ENCODE measurements at places on chromosomes 1 and 21.

DNA sequence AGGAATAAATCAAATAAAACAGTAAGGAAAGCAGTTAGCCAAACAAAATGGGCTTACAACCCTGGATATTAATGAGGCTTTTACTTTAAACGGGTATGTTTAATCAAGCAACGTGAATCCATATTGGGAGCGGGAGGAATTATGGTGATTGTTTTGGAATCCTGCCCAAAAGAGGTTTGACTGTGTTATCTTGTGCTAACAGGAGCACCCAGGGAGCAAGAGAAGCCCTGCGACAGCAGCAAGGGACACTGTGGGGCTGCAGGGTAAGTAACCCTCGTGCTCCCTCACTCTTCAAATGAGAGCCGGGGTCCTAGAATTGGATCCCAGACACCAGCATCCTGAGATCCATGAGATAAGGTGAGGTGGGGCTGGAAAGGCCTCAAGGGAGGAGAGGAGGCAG is 72.6 kb upstream of the PGBD5 start:
- no peak for DNase-seq

GRCh38 chr21:31774031-31774430 is 42.1 kb upstream of the SCAF4 start:
- DNase-seq = no peak

DNA sequence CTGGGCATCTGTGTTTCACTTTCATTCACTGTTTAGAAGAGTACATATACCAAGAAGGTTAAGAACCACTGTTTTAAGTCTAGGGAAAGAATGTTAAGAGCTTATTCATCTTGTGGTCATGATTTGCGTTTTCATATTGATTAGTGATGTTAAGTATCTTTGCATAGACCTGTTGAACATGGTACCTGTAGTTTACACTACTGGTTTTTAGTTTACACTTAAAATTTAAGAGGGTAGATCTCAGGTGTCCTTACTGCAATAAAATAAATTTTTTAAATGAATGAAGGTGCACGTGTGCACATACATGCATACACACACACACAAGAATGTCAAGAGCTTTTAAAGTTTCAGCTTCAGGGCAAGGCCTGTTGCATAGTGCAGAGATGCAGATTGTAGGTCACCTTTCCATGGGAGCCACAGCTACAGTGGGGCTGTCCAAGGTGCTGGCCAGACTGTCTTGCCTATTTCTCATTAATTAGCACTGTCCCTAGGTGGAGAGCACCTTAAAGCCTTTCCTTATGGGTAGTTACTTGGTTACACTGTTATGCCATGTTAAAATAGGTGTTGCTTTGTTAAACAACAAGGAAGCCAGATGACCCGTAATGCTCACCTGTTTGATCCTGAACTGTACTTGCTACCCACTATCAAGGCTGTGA is 543.0 kb upstream of the DAB1 start:
- DNase-seq = peak; percentile 14

- no peak for DNase-seq
These were observed 328.2 kb downstream of the RWDD3 start for GRCh38 chr1:95562230-95562629.

DNA sequence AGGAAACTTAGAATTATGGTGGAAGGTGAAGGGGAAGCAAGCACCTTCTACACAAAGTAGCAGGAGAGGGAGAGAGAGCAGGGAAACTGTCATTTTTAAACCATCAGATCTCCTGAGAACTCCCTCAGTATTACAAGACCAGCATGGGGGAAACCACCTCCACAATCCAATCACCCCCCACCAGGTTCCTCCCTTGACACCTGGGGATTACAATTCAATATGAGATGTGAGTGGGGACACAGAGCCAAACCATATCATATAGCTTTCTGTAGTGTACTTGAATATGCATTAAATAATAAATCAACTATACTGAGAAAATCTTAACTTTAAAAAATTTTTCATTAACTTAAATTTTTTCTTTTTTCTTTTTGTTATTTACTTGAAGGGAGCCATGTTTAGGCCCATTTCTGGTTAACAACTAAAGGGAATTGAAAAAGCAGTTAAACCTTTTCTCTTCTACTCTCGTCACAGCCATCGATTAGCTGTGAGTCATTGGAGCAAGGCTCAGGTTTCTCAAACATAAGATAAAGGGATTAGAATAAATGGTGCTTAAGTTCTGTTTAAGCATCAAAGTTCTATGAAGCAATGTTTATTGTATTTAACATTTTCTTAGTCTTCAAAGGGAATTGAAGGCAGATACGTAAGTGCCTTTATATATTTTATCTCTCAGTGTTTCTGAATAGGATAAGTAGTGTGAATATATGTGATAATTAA is 72.2 kb upstream of the DPT start:
- no peak for DNase-seq

- DNase-seq = no peak
These were observed 483.6 kb upstream of the RGS18 start for GRCh38 chr1:191674626-191675179.

DNA sequence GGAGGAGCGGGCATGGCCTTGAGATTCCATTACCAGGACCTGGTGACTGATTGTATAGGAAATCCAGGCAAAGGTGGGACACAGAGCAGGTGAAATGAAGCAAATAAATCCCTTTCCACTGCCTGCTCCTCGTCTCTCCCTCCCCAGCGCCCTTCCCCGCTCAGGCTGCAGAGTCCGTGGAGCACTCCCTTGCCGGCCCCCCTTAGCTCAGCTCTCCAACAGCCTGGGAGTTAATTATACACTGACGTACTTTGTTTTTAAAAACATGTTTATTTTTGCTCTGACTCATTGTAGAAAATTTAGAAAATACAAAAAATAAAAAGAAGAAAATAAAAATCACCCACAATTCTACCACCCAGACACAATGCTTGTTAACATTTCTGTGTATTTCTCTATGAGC is 61.7 kb downstream of the LGR6 start:
- DNase-seq = no peak

- peak; percentile 64 for DNase-seq
These were observed 35.7 kb upstream of the MTR start for GRCh38 chr1:236759252-236759859.

DNA sequence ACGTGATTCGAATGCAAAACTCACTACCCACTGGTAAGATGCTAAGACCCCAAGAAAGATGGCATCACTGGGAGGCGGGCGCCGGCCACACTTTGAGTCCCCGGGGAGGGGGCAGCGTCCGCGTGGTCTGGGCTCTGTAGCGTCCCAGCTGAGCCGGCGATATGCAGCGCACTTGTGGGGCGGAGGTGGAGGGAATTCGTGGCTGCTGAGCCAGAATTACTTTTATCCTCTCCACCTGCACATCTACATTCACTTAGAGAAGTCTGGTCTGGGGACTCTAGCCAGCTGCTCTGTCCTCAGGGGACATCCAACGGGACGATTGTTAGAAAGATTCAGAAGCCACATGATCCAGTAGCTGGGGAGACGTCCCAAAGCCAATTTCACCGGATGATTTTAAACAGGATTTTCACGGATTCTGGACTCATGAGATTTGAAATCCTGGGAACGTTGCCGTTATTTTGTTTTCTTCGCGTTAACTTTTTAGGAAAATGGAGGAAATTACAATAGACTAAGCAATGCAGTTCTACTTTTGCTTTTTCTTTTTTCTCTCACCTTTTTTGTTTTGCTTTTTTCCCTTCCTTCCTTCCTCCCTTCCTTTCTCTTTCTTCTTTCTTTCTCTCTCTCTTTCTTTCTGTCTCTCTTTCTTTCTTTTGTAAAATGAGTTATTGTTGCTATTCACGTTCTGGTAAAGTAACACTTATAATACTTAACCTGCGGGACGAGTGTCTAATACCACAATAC is 1.3 kb downstream of the JAM2 start:
- DNase-seq = no peak

- DNase-seq = no peak
These were observed 46.6 kb downstream of the TENT5C start for GRCh38 chr1:117652421-117652820.

GRCh38 chr1:221823561-221823960 is 81.7 kb upstream of the DUSP10 start:
- DNase-seq = no peak

- DNase-seq = peak; percentile 97
These were observed 2.4 kb downstream of the ATP8B2 start for GRCh38 chr1:154327466-154328317.

DNA sequence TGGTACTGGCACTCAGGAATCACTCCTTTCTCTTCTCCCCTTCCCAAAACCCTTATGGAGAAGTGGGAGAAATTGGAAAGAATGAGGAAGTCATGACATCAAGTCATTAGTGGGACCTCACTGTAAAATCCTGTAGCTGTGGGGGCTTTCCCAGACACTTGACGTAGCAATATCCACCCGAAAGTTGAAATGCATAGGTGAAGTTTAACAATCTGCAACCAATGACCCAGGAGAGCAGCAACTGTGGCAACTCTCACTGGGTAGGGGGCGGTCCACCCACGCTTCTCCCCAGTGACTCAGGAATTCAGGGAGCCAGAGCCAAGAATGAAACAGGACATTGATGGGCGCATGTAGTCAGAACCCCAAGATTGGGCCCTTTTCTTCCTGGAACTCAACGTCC is 27.0 kb downstream of the ABCA4 start:
- no peak for DNase-seq

GRCh38 chr1:226609836-226610455 is 61.4 kb downstream of the STUM start:
- peak; percentile 37 for DNase-seq

DNA sequence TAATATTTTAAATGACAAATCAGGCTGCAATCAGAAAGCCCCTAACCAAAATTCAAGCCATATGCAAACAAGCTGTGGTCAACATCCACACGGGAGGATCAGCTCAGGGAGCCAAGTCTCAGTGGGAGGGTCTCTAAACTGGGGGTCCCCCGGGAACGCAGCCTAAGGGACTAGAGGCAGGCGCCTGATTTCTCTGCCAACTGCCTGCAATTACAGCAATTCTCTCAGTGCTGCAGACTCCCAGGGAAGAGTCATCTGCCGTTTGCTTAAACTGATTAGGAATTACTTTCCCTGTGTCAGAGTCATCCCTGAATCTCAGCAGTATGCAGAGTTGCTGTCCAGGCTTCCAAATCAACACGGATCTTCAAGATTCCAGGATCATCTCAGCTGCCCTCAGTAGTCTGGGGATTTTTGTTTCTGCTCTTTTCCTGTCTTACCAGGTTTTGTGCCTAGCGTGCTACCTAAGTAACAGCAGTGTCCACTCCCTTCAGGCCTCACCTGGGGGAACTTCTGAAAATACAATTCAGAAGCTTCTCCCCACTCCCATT is 247.8 kb downstream of the RRAGC start:
- no peak for DNase-seq

DNA sequence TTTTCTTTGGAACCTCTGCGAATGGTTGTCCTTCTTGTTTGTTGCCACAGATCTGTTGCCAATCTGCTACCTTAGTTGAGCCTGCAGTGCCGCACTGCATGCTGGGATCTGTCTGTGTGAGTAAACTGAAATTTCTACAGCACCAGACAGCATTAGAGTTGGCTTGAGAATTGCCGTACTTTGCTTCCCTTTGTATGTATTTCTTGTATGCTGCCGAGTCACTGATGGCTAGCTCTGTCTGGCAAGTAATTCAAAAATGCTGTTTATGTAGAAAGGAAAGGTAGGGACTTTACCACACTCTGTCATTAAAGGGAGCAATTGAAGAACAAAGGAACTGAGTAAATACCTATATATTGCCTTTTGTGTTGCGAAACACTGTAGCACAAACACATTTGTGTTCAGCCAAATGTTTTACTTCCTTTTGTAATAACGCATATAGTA is 857.4 kb downstream of the USP25 start:
- DNase-seq = no peak

DNA sequence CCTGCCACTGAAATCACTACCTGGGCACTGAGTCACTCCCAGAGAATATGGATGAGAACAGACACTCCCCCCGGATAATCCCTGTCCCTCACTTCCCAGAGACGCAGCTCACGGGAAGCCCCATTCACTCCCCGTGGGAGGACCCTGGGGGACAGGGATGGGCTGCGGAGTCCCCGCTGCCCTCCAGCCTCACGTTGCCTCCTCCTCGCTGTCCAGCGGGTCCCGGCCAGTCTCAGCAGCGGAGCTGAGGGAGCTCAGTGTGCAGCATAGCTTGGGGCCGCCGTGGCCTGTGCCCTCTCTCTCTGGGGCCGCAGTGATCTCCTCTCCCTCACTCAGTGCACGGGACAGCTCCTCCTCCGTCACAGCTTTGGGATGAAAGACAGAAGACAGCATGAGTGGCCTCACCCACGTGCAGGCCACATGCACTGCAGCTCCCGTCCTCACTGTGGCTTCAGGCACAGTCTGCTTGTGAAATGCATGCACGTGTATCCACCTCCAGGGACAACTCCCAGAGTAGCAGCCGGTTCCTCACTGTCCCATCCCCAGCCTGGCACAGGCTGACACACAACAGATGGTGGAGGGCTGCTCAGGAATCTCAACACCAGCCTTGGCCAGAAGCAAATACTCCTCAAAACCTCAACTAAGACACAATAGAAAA is 7.4 kb downstream of the CFAP410 start:
- no peak for DNase-seq

DNA sequence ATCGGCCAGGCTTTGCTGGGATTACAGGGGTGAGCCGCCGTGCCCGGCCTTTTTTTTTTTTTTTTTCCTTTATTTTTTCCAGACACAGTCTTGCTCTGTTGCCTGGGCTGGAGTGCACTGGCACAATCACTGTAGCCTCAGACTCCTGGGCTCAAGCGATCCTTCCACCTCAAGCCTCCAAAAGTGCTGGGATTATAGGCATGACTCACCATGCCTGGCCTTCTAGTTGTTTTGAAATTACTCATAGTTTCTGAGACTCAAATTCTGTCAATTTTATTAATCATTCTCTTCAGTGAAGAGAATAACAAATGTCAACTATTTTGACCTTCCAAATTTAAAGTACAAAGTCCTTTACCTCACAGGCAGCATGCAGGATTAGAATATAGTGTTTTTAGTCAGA is 374.5 kb downstream of the PLA2G4A start:
- DNase-seq = no peak

DNA sequence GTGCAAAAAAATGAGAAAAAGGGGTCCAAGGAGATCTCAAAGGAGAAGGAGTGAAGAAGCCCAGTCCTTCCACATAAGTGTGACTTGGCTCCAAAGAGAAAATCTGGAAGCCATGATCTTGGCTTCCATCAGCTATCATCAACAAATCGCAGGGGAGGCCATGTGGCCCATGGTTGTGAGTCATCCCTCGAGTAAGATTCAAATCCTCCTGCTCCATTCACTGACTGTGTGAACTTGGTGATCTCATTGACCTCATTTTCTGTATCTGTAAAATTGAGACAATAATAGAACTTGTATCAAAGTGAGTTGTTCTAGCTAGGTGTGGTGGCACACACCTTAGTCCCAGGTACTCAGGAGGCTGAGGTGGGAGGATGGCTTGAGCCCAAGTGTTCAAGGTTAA is 79.1 kb upstream of the OLIG2 start:
- no peak for DNase-seq

DNA sequence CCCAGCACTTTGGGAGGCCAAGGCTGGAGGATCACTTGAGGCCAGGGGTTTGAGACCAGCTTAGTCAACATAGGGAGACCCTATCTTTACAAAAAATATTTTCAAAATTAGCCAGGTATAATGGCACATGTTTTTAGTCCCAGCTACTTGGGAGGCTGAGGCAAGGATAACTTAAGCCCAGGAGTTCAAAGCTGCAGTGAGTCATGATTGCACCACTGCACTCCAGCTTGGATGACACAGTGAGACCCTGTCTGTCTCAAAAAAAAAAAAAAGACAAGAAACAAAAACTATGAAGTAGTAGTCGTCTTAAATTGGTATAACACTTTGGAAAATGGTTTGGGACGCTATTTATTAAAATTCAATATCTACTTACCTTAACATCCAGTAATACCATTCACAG is 7.7 kb downstream of the AIM2 start:
- DNase-seq = no peak

- DNase-seq = no peak
These were observed 71.8 kb downstream of the NTPCR start for GRCh38 chr1:233022246-233022645.
